ENCODE measurements at places on chromosomes 3 and 15.

GRCh38 chr3:69791919-69792399, 52.7 kb downstream of the MITF start:
- DNase-seq, result no peak

DNA sequence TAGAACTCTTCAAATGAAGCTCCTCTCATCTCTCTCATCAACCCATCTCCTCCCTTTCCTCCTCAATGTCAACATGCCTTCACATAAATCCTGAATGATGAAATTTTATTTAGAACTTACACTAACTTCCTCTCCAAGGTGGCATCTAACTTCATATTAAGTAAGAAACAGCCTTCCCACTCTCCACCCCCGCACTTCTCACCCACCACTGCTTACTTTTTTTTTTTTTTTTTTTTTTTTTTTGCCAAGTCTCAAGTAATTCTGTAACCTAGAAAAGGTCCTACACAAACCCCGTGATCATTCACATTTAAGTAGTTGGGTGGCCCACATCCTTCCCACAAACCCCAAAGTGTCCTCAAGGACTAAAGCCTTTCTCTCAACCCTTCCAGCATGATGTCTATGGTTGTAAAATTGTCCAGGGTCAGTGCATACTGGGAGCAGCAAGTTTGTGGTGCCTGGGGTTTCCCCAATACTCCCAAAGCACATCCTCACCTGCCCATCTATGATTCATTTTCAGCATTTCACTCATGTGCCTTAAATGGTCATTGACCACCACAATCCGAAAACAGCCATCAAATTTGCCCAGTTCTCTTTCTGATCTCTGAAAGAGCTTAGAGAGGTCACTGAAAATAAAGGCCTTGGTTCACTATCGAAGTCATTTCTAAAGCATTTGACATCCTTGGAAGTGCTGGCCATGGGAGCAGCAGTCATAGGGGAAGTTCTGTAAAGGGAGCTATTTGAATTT, 47.2 kb downstream of the CD86 start:
- no peak for DNase-seq

DNA sequence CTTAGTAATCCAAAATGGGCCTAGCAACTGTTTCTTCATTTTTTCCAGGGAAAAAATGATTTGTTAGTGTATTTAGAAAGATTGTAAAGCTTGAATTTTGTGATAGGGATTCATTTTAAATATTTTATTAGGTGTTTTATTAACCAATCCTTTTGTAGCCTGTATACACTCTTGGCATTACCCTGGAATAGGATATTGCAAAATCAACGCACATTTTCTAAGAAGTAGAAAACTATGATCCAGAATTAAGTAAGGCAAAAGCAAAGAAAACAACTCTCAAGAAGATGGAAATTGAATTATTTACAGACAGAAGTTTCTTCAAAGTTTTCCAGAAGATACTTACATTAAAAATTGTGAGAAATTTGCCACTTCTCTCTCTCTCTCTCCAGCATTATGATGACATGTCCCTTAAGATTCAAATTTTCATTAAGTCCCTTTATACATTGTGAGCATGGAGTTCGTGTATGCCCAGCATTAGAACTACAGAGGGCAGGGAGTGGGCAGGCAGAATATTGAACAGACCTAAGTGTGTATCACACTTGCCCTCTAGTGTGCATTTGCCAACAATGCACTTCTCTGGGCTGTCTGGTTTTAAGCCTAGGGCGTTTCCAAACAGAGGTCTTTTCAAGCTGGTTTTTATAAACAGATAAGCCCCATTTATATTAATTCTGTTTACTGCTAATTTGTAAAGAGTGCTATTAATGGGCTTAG, 28.5 kb upstream of the CMSS1 start:
- DNase-seq, result peak; percentile 37

DNA sequence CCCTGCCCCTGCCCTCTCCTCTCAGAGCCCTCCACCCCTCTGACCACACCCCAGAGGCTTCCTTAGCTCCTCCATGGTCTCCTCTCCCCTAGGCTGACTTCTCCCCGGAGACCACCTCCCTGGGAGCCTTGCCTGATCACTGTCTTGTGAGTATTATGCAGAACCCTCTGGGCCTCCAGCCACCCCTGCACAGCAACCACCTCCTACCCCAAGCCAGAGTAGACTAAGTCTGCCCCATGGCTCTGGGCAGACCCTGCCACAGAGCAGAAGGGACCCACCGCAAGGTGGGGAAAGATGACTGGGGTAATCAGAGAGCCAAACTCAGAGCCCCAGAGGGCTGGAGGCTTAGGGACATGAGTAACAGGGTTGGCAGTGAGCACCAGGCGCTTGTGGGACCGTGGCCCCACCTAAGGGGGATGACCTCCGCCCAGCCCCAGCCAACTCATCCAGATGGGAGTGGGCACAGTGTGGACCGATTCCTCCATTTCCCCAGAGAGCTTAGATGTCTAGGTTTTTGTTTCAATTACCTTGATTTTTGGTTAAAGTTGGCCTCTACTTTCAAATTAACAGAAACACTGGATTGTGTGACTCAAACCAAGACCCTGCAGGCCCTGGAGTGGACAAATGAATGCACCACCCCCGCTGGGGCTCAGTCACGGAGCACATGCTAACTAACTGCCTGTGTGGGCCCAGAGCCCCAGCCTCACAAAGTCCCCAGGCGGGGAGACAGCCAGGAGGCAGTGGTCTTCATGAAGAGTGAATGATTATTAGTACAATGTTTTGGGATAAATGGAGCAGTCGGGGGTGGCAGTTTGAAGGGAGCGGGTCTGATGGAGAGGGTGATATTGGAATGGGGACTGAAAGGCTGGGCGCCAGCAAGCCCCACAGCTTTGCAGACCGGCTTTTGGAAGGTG, 119.4 kb upstream of the PRR20G start:
- DNase-seq, result no peak

DNA sequence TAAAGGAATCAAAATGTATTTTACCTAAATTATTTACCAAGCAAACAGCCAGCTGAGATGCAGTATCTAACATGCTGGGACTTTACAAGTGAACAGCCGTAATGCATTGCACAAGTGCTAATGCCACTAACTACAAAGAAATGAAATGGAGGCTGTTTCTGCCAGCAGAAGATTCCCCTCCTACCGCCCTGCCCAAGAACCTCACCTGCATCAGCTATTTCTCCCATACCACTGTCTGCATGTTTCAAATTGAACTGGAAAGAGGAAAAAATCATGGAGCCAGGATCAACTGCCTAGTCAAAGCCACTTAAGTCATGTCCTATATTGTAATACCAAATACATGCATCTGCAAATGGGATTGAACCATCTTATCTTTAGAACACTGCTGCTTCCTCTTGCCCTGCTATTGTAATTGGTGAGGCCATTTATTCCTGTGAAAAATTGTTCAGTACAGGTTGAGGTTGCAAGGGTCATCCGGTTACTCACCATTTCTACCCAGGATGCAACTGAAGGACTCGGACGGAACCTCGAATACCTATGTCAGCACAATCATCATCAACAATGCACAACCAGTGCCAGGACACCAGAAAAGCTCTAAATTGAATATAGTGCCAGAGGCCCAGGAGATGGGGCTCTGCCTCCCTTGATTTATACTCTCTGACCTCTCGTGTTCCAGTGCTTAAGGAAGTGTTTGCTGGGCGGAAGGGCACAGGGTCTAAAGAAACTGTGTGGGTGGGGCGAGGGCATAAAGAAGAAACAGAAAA, 27.5 kb downstream of the ANXA2 start:
- DNase-seq, result no peak

GRCh38 chr3:157527131-157527881, 24.1 kb upstream of the VEPH1 start:
- DNase-seq, result no peak

DNA sequence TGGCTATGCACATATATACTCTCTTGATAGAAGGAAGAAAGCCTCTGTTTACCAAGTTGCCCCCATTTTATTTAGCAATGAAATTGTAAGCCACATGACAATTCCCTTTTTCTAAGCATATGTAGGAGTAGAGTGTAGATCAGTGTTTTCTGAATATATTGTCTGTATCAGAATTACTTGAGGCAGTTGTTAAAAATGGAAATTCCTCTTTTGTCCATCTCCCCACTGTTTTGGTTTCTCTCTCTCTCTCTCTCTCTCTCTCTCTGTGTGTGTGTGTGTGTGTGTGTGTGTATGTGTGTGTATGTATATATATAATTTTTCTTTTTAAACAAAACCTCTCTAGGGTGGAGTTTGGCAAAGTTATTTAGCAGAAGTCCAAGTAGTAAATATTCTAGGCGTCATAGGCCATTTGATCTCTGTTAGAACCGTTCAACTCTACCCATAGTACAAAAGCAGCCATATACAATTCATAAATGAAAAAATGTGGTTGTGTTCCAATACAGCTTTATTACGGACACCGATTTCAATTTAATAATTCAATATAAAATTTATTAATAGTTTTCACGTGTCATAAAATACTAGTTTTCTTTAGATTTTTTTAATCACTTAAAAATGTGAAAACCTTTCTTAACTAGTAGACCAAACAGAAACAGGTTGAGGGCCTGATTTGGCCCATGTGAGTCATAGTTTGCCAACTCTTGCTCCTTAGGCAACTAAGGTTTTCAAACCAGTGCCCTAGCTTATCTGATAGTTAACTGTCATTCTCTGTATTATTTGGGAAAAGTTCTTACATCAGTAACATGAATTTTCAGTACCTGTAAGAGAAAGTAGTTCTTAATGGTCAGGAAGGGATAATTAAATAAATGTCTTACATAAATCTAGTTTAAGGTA, 39.8 kb downstream of the UBE2E1 start:
- no peak for DNase-seq

DNA sequence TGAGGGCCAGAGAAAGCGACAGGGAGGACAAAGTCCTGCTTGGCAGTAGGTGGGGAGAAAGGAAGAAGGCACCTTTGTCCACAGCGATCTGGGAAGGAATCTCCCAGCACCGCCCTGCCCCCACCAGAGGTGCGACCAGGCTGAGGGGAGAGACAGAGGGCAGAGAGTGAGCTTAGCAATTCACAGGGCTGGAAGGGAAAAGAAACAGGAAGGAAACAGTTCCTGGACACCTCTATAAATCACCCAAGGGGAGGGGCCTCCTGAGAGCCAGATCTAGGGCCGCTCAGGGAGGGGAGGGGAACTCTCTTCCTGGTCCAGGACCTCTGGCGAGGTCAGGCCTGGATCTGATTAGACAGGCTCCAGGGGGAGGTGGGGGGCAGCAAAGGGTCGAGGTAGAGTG, 35.4 kb downstream of the RNU5B-1 start:
- DNase-seq, result no peak

DNA sequence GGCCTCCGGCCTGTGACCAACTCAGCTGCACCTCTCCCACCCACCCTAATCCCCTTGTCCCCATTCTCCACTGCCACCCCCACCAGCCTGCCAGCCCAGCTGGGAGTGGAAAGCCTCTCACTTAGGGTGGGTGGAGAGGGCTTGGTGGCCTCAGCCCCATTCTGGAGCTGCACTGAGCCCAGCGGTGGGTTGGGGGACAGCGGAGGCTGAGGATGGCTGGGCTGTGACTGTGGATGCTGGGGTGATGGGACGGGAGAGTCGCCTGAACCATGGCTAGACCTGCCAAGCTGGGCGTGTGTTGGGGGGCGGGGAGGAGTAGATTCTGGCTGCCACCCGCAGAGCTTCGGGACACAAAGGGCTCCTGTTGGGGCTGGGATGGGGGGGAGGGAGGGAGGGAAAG, 1.8 kb downstream of the CLCN2 start:
- no peak for DNase-seq

- DNase-seq, result no peak
Observed at GRCh38 chr3:61015408-61015807, 235.8 kb downstream of the FHIT start.

DNA sequence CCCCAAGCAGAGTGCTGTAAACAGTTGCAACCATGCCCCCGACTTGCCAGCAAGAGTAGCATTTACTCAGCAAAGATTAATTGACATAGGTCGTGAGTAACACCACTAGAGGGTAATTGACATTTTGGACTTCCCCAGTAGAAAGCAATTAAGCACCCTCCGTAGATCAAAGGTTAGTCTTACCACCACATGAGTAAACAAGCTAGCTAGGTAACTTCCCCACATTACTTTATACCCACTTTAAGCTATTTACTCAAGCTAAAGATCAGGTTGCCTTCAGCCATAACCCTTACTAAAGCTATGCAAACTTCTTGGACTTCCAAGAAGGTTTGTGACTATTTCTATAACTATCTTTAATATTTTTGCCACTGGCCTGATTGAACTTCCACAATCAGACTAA, 1072.7 kb downstream of the OTOL1 start:
- DNase-seq, result peak; percentile 3

GRCh38 chr3:102036017-102036416, 186.7 kb downstream of the NFKBIZ start:
- no peak for DNase-seq

GRCh38 chr3:45109771-45110508, 36.2 kb downstream of the CDCP1 start:
- DNase-seq, result peak; percentile 53

DNA sequence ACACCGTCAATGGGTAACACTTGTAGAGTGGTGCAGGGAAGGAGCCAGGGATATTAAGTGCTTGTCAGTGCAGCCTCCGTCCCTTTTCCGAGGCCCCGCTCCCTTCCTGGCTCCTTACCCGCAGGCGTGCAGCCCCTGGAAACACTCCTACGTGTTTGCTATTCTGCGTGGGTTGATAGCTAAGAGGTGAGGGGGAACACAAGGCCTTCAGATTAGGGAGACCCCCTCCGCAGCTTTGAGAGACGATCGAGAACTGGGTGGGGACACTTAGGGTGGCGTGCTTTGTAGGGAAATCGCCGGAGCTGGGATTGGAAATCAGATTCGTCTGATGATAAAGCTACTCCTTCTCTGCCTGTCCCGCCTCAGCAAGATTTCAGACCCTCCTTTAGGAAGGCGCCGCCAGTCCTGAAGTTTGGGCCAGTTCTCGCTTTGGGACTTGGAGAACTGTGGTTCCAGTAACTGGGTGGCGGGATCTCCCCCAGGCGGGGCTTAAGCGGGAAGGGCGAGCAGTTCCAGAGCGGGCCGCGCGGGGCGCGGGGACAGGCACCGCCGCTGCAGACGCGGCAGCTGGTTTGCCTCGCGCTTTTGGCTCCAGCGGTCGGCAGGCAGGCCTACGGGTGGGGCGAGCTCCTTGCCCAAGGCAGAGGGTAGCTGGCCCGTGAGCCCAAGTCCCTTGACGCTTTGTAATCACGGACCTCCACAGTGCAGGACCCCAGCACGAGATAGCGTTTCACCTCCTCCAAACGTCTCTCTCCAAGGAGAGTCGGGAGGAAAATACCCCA, 8.0 kb upstream of the FAM107A start:
- DNase-seq, result peak; percentile 43

GRCh38 chr15:29312387-29312786, 42.8 kb upstream of the NSMCE3 start:
- no peak for DNase-seq

DNA sequence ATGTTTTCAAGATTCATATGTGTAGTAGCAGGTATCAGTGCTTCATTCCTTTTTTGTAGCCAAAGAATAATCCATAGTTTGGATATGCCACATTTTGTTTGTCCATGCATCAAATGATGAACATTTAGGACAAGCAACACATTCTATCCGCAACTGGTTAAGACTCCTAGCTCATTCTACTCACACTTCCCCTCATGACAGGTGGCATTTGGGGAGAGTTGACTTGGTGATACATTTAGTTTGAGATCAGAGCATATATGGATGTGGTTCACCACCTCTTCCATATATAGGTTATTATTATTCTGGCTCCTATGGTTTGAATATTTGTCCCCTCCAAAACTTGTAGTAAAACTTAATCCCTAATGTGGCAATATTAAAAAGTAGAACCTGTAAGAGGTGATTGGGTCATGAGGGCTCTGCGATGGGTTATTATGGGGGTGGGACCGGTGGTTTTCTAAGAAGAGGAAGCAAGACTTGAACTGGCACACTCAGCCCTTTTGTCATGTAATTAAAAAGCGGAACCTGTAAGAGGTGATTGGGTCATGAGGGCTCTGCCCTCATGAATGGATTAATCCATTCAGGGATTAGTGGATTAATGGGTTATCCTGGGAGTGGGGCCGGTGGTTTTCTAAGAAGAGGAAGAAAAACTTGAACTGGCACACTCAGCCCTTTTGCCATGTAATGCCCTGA, 75.3 kb upstream of the HRH1 start:
- no peak for DNase-seq
